Ascending aorta (tissue), 2 donors: ENCODE measurements at places on chromosomes 2 and 18.

DNA sequence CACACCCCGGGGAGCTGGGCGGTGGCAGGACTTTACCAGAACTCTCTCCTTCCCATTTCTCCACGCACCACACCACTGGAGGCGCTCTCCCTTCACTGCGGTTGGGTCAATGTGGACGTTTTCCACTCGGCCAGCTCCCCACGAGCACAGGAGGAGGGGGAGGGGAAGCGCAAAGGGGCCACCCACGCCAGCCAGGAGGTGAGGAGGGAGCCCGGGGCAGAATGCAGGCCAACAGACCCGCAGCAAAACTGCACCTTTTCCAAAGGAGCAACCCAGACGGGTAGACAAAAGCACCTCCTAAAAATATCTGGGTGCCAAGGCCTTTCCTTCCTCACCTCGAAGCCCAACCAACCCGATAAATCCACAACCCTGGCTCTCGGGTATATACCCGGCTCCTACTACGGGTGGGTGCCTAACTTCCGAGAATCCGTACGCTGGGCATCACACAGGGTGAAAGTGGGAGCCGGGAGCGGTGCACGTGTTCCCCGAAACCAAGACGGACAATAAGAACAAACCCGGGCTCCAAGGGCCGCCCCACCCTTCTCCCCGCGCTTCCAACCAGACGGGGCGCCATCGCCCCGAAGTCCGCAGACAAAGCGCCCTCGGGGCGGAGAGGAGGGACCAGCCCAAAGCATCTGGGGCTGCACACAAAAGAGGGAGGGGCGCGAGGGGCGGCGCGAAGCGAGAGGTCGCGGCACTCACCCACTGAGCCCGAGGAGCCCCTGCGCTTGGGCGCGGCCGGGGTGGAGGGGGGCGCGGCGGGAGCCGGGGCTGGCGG is 1.0 kb downstream of the RTN4 start:
- no peaks in the 10 kb centered on the region for H3K36me3 ChIP-seq
- peak; percentile 67 for DNase-seq

DNA sequence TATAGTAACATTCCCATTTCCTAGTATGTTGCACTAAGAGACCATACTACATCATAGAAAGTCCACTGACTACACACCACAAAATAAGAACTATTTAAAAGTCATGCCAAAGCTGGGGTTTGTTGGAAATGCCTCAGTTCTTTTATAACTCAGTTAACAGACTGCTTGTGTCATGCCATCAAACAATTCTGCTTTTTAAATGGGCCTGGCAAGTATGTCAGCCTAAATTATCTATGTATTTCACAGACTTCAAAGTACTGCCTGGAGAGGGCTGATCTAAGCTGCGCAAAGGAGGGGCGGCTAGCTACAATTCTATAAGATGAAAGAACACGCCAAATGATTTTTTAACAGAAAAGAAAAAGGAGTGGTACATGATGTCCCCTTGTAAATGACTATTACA is 49.6 kb downstream of the FARSB start:
- H3K4me1 ChIP-seq: no peaks in the 10 kb centered on the region
- H3K4me3 ChIP-seq: no peak overlapping the region
- peaks cover 4% of the 10 kb centered on the region for H3K36me3 ChIP-seq
- H3K27me3 ChIP-seq: no peaks in the 10 kb centered on the region
- no peak overlapping the region for H3K27ac ChIP-seq

- H3K4me1 ChIP-seq: peaks cover 2% of the 10 kb centered on the region
- DNase-seq: no peak
- H3K36me3 ChIP-seq: no peaks in the 10 kb centered on the region
- H3K27me3 ChIP-seq: no peaks in the 10 kb centered on the region
Observed at GRCh38 chr2:235765181-235765820, 271.5 kb downstream of the AGAP1 start.

GRCh38 chr2:236619910-236620612 is 50.4 kb downstream of the ACKR3 start:
- H3K4me3 ChIP-seq: no peak overlapping the region
- no peaks in the 10 kb centered on the region for H3K27me3 ChIP-seq
- H3K27ac ChIP-seq: no peak overlapping the region
- DNase-seq: no peak

DNA sequence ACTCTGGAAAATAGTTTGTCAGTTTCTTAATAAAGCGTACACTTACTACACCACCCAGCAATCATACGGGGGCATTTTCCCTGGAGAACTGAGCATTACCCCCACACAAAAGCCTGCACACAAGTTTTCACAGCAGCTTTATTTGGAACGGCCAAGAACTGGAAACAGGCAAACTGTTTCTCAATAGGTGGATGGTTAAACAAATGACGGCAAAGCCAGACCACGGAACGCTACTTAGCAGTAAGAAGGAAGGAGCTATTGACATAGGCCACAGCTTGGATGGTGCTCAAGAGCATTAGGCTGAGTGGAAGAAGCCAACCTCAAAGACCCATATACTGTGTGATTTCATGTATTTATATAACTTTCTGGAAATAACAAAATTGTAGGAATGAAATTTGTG is 9.0 kb downstream of the MALL start:
- no peaks in the 10 kb centered on the region for H3K27me3 ChIP-seq
- H3K27ac ChIP-seq: peak overlapping the region; percentile 74
- no peak for DNase-seq
- H3K36me3 ChIP-seq: no peaks in the 10 kb centered on the region
- H3K4me1 ChIP-seq: peaks cover 7% of the 10 kb centered on the region

DNA sequence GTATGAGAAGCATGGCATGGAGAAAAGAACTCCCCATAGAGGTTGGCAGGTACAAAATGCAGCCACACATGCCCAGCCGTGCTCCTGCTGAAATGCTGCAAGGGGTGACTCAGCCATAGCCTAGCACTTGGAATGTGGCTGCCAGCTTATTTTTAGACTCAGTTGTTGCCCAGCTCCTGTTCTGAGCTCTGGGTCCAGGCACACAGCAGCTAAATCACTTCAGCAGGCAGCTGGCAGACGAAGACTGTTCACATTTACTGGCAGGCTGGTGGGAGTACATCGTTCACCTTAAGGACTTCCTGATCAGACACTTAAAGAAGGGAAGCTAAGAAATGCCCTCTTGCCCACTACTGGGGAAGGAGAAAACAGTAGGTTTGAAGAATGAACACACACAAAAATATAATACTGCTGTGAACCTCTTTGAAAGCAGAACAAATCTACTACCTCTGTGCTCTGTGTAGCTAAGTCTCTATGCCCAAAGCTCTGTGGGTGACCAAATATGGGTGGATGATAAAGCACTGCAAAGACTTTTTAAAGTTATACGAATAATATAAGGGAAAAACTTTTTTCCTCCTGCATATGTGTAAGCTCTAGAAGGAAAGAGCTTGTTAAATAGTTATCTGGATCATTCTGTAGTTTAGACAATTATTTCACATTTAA is 146.1 kb downstream of the LNPK start:
- peak overlapping the region; percentile 88 for H3K27ac ChIP-seq
- no peaks in the 10 kb centered on the region for H3K36me3 ChIP-seq
- H3K27me3 ChIP-seq: no peaks in the 10 kb centered on the region
- peaks cover 8% of the 10 kb centered on the region for H3K4me1 ChIP-seq
- peak; percentile 57 for DNase-seq
